ENCODE measurements at places on chromosomes 7 and 10.

GRCh38 chr10:19500959-19501358, 315.3 kb upstream of the PLXDC2 start:
- DNase-seq, result no peak

- DNase-seq, result no peak
These were observed 414.2 kb upstream of the KLF6 start for GRCh38 chr10:4199196-4199595.

- no peak for DNase-seq
These were observed 228.0 kb downstream of the PARD3 start for GRCh38 chr10:34587002-34587679.

DNA sequence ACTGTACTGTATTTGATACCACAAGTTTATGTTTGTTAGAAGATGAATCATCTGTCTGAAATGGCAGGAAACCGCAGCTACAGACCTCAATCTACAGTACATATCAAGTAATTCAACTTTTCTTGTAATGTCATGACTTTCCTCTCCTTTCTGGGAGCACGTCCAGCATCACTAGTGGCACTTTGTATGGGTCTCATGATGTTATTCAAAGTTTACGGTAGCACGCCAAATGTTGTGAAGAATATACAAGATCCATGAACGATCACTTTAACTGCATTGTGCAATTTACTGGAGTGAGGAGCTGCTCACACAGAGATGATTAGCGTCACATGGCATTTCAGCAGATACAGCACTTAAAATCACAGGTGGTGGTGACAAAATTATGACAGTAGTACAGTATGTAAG, 257.8 kb upstream of the GNAI1 start:
- DNase-seq, result no peak

DNA sequence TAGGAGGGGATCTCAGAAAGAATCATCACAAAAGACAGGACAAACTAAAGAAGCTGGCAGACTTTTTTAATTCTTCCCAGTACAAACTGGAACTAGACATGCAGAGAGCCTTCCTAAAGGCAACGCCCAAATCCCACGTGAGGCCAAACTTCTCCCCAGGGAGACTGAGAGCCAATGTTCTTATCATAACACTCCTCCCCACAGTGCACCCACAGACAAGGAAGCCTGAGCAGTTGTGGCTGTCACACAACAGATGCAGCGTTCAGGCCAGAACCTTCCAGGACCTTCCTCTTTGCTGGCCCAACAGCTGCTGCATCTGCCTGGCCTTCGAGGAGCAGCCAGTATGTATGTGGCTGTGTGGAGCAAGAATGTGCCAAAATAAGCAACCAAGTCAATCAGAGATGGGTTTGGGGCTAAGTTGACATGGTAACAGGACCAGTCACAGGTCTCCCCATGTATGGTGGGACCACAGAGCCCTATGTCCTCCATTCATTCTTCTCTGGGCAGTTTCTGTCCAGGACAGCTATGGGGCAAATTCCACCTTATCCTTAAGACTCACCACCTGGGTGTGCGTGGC, 34.9 kb downstream of the SRPK2 start:
- DNase-seq, result no peak

DNA sequence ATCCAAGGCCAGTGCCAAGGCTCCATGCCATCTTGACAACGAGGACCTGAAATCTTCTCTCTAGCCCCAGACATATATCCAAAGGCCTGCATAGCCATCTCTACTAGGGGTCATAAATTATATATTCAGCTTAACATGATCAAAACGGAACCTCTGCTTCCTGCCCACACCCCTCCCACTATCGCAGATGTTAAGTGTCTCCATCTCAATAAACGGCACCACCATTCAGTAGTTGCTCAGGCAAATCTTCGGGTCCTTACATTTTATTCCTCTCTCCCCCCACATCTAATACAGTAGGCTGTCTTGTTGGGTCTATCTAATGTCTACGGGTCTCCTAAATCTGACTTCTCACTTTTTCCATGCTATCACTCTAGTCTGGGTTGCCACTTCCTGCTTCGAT, 201.1 kb upstream of the PLXNA4 start:
- DNase-seq, result no peak

DNA sequence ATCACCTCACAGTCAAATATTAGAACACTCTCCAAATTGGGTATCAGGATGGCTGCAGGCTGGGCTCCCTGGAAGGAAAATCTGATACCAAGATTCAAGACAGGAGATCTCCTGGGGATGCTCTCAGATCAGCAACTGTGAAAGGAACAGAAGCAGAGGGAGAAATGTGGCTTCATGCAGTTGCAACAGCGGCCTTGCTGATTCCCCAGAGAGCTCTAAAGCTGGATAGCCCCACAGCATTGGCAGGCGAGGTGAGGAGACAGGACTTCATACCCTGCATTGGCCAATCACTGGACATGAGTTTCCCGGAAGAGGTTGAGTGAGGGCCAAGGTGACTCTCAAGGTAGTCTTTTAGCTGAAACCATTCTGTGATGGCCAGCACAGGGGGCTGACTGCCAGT, 190.6 kb downstream of the PTPN20 start:
- no peak for DNase-seq

DNA sequence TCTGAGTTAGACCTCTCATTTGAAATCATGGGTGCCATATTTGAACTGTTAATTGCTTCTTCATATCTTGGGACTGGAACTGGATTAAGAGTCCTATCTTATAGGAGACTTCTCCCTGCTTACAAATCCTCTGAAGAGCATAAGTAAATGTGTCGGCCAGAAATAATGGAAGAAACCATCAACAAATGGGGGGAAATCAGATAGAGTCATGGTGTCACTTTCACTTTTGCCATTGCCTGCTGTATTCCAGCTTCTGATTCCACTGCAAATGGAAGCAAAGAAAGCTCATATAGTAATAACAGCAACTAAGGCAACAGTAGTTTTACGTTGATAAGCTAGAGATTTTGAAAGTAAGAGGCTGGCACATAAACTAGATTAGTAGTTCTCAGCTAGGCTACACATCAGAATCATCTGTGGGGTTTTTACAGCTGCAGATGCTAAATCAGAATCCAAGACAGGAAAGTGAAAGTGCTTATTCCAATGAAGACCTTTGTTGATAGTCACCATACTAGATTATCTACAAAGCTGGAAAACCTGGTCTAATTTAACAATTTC, 12.3 kb upstream of the CRPPA start:
- no peak for DNase-seq

GRCh38 chr7:144786522-144786921, 49.3 kb downstream of the TPK1 start:
- no peak for DNase-seq

GRCh38 chr10:79898597-79899325, 50.1 kb downstream of the SFTPD start:
- DNase-seq, result no peak

- peak; percentile 3 for DNase-seq
These were observed 302.6 kb downstream of the KLF6 start for GRCh38 chr10:3482200-3482993.
